ENCODE measurements at places on chromosomes 1 and 21.

GRCh38 chr1:151897991-151898431 lies 11.3 kb downstream of the THEM4 start:
- DNase-seq, result no peak

DNA sequence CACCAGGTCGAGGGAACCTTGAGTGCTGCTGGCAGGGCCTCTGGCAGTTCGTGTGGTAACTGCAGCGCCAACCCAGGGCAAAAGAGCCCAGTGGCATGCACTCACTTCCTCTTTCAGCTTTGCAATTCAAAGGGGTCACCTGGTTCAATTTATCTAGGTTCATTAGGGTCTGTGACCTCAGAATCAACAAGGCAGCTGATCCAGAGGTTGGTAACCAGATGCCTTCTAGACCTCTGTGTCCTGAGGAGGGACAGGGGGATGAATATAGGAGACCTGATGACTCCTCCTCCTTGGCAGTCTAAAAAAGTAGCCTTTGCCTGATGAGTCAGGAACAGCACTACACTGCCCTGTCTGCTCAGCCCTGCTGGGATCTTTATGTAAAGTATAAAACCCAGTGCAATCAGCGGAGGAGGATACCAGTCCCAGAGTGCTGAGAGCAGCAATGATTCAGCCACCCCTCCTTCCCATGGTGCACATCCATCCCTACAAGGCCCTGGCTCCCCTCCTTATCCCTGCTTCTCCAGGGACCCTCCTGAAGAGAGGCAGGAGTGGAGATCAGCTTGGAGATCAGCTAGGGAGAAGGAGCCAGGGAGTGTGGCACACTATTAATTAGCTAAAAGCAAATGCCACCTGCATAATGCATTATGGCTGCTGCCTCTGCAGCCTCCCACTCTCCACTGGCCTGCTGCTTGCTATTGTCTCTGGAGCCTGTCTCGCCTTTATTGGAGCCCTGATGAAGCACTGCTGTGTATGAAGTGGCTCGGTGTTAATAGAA lies 11.2 kb upstream of the FMOD start:
- DNase-seq, result no peak

DNA sequence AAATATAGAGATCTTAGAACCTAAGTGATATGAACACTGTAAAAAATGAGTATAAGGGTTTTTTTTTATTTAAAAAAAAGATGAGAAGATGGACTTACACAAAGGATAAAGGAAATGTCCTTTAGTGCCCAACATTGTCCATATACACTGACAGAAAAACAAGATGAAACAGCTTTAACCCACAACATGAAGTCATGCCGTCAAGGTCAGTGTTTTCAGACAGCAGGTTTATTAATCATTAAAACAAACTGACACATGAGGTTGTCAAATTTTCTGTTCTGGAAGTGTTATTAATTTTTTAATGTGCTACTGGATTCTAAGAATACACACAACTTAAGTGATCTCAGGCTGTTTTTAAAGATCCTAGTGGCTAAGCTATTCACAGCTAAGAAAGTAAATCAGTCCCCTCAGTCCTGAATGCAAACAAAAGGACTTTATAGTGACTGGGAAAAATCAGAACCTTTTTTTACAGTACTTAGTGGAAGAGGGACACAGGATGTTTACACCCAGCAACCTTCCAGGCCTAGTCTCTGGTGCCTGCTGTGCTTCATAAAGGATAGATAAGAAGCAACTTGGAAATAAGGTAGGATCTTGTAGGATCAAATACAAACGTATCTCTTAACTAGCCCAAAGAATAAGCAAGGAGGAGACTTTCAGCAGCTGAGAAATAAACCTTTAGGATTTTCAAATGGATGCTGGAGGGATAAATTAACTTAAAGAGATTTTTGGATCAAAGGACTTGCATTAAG lies 21.9 kb upstream of the PKN2 start:
- no peak for DNase-seq

DNA sequence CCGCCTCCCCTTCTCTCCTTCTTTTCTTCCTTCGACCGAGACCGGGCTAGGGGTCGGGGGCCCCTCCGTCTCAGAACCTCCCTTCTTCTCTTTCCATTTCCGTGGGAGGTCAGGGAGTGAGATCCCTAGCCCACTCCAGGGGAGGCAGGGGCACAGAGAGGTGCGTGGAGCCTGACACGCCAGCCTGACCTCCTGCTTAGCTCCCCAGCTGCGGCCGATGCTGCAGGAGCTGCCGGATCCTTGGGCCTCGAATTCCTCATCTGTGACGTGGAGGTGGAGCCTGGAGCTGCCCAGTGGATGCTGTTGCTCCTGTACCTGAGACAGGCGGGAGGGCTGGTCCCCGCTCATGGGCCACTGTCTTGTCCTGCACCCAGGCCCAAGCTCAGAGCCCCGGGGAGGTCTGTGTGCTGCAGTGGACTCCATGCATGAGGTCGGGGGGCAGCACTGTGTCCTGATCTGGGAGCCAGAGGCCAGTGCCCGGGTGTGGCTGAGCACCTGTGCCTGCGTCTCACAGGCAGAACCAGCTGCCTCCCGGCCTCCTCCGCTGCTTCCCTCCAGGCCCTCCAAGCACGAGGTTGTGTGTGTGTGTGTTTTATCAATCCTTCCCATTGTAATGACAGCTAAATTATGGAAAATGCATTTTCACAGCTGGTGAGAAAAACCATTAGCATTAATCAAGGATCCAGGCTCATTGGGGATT lies 55.3 kb upstream of the TTC34 start:
- no peak for DNase-seq

- no peak for DNase-seq
Observed at GRCh38 chr1:245383396-245384330, 228.9 kb downstream of the KIF26B start.

GRCh38 chr1:63316984-63317816 lies 5.2 kb upstream of the FOXD3 start:
- DNase-seq, result no peak

- no peak for DNase-seq
Observed at GRCh38 chr21:27643326-27643725, 676.4 kb upstream of the ADAMTS5 start.

GRCh38 chr1:53327182-53327913 lies 522 bp downstream of the LRP8 start:
- DNase-seq, result no peak

GRCh38 chr1:42004860-42005259 lies 86.1 kb upstream of the HIVEP3 start:
- DNase-seq, result no peak

- DNase-seq, result no peak
Observed at GRCh38 chr1:165350840-165351239, 5.7 kb downstream of the LMX1A start.

- DNase-seq, result no peak
Observed at GRCh38 chr1:161872506-161872905, 106.4 kb downstream of the ATF6 start.

DNA sequence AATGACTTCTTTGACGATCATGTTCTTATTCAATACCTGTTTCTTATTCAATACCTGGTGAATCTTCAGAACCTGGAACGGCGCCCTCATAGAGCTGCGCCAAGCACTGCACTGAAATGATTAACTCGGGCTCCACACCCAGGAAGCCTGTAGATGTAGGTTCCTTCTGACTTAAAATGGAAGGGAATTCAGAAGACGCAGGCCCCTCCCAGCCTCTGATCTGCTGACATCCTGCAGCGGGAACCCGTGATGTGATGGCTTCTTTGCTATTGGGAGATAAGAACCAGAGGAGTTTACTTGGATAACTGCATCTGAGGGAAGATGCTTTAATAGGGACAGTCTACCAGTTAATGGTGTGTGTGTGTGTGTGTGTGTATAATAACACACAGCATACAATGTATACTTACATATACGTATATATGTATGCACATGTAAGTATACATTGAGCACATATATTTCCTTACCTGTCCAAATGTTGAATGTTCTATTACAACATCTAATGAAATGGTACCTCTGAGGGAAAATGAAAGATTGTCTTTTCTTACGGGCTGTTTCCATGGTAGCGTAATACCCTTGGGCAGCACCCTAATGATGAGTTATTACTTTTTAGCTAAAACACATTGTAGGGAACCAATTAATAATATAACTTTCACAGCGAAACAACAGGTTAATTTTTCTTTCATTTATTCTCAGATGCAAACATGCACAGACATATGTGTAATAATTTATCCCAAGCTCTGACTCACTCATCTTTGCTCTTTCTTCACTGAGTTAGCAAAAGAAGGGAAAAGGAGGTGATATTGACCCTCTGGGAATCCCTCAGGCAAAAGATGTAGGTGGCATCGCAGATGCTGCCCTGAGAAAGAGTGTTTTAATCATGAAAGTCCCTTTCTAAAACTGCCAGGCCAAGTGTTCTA lies 379.8 kb downstream of the SIPA1L2 start:
- DNase-seq, result no peak

DNA sequence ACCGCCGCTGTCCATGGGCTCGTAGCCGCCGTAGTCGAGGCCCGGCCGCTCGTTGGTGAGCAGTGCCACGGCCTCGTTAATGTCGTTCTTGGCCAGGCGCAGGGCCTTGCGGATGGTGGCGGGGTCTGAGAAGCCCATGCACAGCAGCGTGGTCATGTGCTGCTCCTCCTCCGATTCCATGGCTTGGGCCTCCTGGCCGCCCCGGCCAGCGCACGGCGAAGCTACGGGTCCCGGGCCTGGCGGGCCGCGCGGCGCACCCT lies 300 bp downstream of the USP24 start:
- no peak for DNase-seq

Data from AG09309 (cell line).